ENCODE measurements at places on chromosomes 5 and 9.

GRCh38 chr5:1217596-1218206, 7.5 kb upstream of the SLC6A18 start:
- no peak for DNase-seq

DNA sequence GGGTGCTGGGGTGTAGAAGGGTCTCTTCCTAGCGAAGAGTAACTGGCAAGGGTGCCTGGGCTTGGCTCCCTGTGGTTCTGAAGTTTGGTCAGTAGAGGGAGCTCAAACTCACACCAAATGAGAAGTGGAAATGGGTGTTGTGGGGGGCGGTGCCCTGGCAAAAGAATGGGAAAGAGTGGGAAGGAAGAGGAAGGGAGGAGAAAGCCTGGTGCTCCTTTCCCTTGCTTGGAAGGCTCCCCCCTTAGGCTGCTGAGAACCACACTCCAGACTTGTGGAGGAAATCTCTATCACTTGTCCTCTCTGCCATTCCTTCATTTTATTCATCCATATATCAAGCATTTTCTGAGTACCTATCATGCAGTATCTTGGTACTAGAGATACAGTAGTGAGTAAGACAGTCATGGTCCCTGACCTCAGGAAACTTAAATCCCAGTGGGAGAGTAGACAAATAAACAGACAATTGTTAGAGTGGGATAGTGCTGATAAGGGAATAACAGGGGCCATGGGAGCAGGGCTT, 13.0 kb downstream of the SLC4A9 start:
- peak; percentile 5 for DNase-seq

DNA sequence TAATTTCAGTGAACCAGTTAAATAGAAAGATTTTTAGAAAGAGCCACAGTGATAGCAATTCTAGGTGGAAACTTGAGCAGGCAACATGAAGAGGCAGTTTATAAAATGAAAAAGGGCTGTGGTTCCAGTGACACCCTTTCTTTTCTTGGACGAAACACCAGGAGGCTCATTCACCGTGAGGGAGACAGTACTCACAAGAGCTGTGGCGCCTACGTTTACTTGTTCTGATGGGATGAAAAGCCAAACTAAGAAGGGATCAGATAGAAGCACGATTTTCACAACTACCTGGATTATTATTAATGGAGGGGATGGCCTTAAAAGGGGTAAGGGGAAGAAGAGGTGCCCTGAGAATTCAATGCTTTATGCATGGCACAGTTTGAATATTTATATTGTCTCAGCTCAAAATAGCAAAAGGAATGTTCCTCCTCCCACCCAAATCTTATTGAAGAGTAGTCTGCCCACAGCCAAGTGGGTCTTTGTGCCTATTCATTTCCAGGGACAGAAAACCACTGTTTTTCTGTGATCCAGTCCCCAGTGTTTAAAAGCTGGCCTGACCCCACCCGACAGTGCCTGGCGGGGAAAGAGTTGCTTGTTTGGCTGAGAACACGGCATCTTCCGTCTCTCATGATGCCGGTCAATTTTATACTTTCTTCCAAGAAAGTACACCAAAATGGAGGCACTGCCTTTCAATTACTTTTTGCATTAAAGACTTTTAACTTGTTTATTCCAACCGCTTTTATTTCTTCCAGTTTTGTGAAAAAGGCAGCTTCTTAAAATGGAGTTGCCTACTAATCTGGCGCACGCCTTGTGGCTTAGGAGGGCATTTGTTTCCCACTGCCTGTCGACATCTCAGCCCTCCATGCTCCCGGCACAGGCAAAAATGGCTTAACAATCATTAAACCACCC, 51.9 kb downstream of the HABP4 start:
- no peak for DNase-seq

GRCh38 chr5:39713250-39713916, 288.6 kb upstream of the DAB2 start:
- no peak for DNase-seq

GRCh38 chr5:59559323-59559722, 334.2 kb downstream of the PDE4D start:
- no peak for DNase-seq

GRCh38 chr5:172713113-172713808, 57.7 kb downstream of the DUSP1 start:
- DNase-seq = no peak

DNA sequence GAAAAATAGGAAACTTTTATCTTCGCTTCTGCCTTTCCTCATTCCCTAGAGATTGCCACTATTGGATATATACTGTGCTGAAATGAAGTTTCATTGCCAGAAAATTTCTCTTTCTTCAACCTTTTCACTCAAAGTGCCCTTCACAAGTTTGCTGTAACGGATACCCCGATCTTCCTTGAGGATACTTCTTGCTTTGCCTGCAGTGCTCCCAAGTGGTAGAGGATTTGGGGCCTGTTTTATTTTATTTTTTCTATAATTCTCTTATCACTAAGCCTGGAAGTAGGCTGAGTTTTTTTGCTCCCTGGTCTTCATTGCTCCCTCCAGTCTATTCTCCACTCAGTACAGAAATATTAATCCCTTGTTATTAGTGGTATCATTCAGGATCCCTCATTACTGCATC, 481.4 kb upstream of the CDH18 start:
- DNase-seq = no peak

GRCh38 chr9:87834357-87834756, 48.3 kb upstream of the SPATA31E1 start:
- DNase-seq = peak; percentile 34

DNA sequence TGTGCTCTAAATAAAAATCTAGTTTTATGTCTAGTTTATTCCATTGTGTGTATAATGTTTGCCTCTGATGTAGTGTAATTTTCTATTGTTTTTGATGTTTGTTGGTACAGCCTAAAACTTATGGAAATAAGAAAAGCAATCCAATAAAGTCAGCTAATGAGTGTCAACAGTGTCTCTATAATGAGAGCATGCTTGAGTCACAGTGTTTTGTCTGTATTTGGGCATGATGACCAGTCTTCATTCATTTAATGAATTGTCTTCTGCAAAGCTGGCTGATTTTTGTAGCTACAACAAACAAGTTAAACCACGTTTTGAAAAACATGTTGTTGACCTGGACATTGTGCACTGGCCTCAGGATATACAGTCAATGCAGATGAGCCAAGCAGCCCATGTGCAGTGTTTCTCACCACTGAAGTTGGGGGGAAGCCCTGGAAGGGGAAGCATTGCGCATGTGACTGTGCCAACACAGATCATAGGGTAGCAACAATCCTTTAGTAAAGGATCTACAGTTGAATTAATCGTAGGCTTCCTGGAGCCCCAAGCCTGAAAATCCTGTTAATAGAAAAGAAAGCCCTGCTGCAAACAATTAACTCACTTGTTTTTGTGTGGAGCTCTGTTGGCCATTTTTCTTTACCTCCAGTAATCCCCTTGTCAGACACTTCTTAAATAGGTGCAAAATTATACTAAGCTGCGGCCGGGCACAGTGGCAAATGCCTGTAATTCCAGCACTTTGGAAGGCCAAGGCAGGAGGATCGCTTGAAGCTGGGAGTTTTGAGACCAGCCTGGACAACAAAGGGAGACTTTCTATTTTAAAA, 88.0 kb downstream of the INIP start:
- DNase-seq = peak; percentile 11

GRCh38 chr9:97889941-97890887, 32.1 kb downstream of the TRMO start:
- no peak for DNase-seq

GRCh38 chr5:38745836-38746732, 99.7 kb upstream of the OSMR start:
- no peak for DNase-seq

GRCh38 chr5:55308254-55308836, 556 bp downstream of the MTREX start:
- no peak for DNase-seq

GRCh38 chr5:8446179-8446578, 577.2 kb downstream of the MTRR start:
- DNase-seq = no peak

DNA sequence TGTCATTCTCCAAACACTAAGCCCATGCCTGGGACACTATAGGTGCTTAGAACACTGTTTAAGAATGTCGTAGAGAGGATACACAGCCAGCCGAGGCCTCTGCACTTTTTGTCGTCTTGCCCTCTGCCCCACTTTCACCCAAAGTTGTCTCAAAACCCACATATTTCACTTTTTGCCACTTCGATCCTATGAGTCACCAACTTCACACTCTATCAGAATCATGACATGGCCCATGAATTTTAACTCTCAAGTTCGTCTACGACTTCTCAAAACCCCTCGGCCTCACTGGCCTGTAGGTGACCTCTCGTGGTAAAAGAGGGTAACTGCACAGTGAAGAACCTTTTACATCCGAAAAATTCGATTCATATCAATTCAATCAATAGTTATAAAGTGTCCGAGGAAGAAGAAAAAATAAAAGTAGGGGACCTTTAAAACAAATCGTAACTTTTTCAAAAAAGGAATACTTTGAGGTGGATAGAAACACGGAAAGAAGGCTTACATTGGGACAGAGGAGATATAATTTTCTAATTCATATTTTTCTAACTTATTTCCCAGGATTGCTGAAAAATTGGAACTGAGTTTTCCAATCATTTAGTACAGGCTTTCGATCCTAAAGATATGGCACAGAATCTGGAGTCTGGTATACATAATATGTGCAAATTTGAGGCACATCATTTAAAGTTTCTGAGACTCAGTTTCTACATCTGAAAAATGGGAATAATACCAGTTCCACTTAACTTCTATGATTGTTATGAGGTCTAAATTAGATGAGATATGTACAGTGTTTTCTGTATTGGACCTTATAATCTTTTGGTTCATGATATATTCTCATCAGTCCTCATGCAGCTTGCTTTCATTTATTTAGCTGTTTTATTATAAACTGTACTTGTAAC, 122.6 kb downstream of the APBA1 start:
- peak; percentile 6 for DNase-seq

DNA sequence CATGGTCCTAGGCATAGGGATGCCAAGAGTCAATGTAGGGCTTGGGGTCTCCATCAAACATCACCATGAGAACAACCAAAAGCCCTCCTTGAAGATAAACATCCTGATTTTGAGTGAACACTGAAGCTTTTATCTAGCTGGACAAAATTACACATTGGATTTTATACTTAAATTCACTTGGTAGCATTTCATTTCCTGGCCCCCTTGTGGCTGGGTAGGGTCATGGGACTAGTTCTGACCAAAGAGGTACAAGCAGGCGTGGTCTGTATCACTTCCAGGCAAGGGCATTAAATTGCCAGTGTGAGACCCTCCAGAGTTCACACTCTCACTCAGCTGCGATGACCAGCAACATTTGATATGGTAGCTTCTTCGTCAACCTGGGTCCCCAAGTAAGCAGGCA, 320.3 kb downstream of the ACTL7B start:
- no peak for DNase-seq

- no peak for DNase-seq
Measured at GRCh38 chr9:72041369-72041768, 19.0 kb downstream of the C9orf57 start.

DNA sequence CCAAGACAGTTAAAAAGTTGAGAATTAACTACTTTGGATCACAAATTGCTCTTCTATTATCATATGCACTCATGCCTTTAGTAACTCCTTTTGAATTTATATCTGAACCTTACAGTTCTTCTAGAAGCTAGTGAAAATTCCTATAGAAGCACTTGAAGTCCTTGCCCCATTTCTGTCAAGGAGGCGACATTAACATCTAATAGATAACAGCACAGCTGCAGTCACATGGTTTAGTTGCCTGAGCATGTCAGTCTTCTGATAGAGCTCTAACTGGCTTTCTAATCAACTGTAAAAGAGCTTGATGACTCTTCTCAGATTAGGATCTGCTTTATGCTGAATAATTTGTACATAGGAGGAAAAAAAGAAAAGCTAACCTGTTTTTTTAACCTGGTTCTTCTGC, 9.0 kb downstream of the RFESD start:
- DNase-seq = no peak

- no peak for DNase-seq
Measured at GRCh38 chr5:158349987-158350386, 491.0 kb upstream of the CLINT1 start.

DNA sequence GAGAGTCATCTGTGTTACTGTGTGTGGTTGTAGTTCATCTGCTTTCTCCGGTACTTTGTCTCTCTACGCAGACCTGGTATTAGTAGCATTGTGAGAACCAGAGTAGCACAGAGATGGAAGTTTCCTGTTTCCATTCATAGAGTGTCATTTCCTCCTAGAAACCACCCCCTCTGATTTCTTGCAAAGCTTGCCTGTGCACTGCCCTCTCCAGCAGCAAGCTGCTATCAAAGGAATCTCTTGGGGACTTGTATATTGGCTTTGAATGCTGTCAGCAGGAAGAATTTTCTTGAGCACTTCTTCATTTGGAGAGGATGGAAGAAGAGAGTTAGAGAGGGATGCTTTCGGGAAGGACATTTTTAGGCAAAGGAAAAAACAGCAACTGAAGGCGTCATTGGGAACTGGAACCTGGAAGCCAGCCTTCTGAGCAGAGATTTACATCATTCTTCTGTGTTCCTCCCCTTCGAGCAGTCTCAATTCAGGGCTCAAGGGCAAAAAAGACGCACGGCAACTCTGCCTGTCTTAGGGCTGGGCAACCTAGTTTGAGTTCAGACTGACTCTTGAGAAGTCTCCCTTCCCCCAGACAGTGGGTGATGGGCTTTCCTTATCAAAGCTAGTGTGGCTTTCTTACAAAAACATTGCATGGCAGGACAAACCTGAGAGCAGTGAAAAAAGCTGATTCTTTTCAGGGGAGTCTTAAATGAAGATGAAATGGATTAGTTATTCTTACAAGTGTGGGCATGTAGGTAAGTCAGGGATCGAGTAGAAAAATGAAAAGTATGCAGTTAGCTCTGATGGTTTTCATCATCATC, 226.3 kb downstream of the AOPEP start:
- no peak for DNase-seq

GRCh38 chr9:34508463-34508862, 14.3 kb downstream of the ENHO start:
- no peak for DNase-seq

DNA sequence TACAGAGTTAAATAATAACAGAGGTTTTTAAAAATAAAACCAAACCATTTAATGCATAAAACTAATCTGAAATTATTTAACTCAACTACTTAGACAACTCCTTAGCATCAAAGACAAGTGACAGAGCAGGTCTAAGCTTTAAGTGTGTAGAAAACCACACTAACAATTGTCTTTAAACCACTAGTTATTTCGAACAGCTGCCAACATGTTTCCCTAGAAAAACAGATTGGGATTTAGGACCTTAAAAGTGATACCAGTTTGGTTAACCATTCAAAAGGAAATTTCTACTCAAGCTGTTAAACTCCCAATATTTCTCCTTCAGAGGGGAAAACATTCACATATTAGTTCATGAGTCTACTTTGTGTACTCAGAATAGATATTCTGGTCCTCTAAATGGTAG, 208.7 kb downstream of the BNC2 start:
- no peak for DNase-seq

DNA sequence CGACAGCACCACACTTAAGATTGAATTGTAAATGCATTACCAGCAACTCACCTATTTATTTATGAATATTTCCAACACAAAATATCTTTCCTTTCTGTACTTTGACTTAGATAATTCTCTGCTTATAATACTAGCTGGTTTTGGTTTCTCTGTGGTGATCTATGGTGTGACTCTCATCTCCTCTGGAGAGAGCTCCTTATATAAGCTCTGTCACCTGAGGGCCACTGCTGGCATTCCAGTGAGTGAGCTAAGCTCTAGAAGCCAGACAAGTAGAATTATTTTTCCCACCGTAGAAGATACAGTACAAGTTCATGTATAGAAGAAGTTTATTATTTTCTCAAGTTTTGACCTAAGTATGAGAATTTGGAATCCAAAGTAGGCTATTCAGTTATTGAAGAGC, 111.5 kb downstream of the CDC42SE2 start:
- DNase-seq = no peak

GRCh38 chr5:10393491-10393890, 40.0 kb downstream of the MARCHF6 start:
- DNase-seq = no peak
